ENCODE measurements at places on chromosomes 4 and X.
A peak's percentile ranks its signal among the peaks of the same experiment; 100 is the strongest.

GRCh38 chr4:128241019-128241418 lies 46.6 kb downstream of the PGRMC2 start:
- no peak for DNase-seq

DNA sequence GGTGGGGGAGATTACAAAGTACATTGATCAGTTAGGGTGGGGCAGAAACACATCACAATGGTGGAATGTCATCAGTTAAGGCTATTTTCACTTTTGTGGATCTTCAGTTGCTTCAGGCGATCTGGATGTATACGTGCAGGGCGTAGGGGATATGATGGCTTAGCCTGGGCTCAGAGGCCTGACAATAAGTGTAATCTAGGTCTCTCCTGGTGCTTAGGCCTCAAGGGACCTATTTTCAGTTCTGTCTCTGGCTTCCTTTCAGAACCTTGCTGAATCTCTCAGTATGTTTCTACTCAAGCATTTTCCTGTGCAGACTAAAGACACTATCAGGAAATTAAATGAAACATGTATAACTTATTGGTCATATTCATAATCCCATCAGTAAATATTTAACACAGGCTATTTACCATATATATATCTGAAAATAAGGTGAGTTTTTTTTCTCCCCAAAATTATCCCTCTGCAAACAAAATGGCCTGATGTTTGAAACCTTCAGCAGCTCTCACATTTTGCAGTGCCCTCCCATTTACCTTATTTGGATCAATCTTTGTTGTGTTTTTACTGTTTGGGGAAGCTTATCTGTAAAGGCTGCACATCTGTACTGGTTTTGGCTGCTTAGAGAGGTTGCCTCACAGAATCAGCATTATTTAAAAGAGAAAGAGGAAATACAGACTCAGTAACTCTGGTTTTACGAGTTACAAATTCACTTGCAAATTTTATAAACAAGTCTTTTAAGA lies 2.3 kb upstream of the ZCCHC4 start:
- no peak for DNase-seq

- DNase-seq = no peak
Observed at GRCh38 chr4:24973404-24973746, 57.4 kb downstream of the LGI2 start.

DNA sequence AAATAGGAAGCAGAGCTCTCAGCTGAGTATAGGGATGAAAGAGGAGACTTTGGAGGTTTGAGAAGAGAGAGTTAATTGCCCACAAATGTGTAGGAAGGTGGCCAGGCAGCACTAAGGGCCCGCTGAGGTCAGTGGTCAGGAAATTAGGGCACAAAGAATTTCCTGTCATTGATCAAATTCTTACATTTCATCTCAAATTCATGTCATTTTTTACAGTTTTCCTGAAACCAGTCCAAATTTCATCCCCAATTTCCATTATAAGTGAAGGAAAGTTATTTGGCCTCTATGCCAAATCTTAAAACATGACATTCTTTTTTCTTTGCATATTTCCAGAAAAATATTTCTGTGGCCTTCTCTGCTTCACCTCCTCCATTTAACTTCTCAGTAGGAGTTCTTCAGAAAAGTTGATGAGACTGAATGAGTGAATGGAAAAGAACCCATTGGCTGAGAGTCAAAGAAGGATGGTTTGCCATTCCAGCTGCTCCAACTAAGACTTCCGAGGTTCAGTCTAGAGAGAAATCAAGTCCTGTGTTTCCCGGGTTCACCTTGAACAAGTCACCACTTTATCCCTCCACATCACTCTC lies 68.7 kb upstream of the SPRY1 start:
- DNase-seq = no peak

DNA sequence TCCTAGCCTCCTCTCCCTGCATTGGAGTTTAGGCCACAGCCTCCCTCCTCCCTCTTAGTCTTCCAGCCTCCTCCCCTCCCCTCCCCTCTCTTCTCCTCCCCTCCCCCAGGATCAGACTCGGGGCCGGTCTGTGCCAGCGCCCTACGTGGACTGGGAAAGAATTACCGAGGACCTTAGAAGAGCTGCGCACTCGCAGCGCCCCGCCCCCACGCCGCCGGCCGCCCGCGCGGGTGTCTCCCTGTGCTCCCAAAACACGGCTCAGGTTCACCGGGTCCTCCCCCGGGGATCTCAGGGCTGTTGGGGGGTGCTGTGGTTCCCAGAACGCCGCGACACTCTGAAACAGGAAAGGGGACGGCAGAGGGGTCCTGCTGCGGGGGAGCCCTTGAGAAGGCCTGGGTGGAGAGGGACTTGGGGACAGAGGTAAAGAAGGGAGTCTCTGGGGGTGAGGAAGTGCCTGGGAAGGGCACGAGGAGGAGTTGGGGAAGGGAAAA lies 122.3 kb upstream of the TBL1X start:
- peak; percentile 42 for DNase-seq

- no peak for DNase-seq
Observed at GRCh38 chrX:1464971-1465285, 12.2 kb upstream of the ASMTL start.

- DNase-seq = no peak
Observed at GRCh38 chr4:89254847-89255246, 52.8 kb downstream of the GPRIN3 start.

- no peak for DNase-seq
Observed at GRCh38 chrX:135396109-135396508, 25.6 kb upstream of the SMIM10L2A start.

GRCh38 chr4:10336471-10336870 lies 120.8 kb downstream of the ZNF518B start:
- DNase-seq = no peak

GRCh38 chr4:16692524-16692923 lies 205.9 kb downstream of the LDB2 start:
- no peak for DNase-seq

DNA sequence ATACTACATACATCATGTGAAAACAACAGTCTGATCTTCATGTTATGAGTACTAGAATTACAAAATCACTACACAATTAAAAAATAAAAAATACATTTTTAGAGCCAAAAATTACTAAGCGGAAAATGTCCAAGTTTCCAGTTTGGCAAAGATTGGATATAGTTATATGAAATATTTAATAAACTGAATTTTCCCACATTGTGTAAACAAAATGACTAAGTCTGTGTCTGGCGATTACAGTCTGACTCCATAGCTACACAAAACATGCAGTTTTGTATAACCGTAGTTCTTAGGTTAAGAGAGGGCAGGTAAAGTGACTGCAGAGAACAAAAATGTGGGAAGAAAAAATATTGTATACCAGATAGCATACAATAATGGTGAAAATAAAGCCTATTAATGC lies 59.2 kb upstream of the TMEM47 start:
- no peak for DNase-seq

DNA sequence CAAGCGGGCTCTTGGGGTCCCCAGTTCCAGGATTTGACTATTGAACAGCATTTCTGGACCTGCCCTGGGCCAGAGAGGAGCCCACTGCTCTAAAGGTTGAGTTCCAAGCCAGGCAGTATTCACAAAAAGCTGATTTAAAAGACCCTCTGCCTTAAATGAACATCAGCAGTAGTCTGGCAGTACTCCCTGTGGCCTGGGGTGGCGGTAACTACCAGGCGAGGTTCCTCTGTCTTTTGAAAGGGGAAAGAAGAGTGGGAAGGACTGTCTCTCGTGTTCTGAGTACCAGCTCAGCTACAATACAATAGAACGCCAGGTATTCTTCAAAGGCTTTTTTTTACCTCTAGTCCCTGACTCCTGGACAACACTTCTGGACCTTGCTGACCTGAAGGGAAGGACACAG lies 456.4 kb upstream of the TEX13C start:
- DNase-seq = no peak

DNA sequence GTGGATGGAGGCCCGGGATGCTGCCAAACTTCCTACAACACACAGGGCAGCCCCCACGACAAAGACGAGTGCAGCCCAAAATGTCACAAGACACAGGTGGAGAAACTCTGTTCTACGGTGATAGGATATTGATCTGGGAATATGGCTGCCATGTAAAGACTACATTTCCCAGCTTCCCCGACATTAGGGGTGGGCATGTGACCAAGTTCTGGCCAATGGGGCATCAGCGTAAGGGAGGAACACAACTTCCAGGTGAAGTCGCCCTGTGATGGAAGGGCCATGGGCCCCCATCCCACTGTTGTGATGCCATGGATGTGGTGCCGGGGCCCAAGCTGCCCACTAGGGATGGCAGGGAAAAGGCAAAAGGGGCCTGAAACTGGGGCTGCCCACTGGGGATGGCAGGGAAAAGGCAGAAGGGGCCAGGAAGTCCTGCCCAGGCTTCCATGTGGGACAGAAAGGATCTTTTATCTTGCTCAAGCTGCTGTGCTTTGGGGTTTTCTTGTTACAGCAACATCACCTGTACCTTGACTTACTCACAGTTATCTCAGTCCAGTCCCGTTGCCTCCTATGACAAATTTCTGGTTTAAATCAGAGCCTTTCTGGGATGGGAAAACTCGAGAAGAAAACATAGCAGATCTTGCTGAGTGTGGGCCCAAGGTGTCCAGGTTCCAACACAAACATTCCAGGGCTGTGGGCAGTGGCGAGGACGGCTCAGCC lies 9.7 kb upstream of the ADRA2C start:
- DNase-seq = no peak

DNA sequence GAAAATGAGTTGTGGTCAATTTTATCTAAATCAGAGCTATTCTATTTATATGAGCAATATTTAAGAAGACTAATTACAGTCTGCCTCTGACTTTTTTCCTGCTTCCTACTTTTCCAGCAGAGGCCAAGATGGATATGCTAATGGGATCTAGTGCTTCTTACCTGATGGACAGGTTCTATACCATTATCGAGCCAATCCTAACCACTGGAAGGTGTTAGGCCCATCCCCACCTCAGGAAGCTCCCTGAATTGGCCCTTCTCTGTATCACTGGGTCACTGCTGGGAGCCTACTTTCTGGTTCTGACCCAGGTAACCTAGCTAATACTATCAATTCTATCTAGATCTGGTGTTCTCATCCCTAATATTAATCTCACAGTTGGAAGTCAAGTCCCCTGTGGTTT lies 577 bp upstream of the YIPF7 start:
- no peak for DNase-seq
